ENCODE measurements at places on chromosomes 5 and 9.

- no peak for DNase-seq
Measured at GRCh38 chr9:130271473-130271872, 5.9 kb downstream of the HMCN2 start.

- DNase-seq: no peak
Measured at GRCh38 chr5:89129941-89130340, 247.0 kb upstream of the MEF2C start.

DNA sequence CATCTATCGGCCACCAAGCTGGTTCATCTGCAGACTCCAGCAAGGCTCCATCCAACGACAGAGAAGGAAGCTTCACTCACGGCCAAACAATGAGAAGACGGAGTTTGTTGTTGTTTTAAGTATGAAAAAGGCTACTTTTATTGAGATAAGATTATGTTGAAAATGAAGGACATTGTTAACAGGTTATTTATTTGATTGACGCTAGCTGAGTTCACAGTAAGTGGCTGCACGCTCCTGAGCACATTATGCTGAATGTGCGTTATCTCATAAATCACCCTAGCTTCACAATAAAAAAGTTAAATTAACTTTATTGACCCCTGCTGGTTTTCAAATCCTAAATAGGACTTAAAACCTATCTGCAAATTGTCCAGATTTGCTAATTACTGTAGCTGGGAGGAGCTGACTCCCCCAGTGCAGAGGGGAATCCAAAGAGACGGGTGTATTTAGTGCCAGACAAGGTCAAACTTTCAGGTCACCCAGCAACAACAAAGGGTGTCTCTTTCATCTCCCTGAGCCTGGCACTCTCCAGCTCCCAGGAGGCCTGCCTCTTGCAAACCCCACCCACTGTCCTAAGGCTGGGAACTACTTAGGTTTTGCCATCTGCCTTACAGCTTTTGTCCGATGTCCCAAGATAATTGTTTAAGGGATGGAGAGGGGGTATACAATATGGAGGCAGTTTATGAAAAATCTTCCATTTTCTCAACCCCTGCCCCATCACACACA, 129.2 kb downstream of the ZDHHC21 start:
- DNase-seq: no peak

DNA sequence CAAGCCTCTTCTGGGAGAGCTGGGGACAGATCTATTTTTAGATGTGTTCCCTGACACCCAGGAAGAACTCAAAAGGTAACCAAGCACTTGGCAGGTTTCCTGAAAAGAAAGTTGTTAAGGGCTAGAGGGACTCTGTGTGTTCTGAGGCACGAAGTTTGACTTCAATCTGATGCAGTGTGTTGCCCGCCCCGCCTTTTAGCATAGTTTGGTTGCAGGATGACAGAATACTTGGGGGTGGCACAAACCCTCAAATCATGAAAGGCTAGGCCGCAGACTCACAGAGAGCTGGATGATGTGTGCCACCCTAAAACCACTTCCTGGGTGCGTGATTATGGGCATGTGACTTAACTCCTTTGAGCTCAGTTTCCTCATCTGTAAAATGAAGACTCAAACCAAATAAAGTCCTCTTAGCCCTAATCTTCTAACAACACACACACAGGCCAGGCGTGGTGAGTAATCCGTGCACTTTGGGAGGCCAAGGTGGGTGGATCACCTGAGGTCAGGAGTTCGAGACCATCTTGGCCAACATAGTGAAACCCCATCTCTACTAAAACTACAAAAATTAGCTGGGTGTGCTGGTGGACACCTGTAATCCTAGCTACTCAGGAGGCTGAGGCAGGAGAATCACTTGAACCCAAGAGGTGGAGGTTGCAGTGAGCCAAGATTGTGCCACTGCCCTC, 12.8 kb upstream of the NDFIP1 start:
- peak; percentile 72 for DNase-seq

- no peak for DNase-seq
Measured at GRCh38 chr5:144467792-144468191, 297.1 kb downstream of the KCTD16 start.

GRCh38 chr5:38529955-38530646, 26.3 kb downstream of the LIFR start:
- DNase-seq: no peak

DNA sequence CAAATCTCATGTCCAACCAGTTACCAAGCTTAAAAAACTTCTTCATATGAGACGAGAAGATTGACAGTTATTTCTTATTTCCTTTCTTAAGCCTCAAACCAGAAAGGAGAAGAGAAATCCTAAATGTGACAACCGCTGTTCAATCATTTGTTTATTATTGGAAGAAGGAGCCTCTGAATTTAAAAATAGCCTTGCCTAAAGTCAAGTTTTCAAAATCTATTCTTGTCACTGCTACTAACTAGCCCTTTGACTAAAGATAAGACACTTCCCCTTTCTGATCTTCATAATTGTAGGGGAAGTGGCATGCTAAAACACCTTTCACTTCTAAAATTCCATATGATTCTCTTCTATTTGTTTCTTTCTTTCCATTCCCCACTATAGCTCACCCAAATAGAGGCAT, 106.2 kb upstream of the EMB start:
- no peak for DNase-seq

GRCh38 chr5:131389096-131389868, 125.4 kb downstream of the CDC42SE2 start:
- DNase-seq: no peak

GRCh38 chr9:27453860-27454553, 70.1 kb upstream of the IFNK start:
- DNase-seq: no peak

Measured in hematopoietic multipotent progenitor cell treated with erythropoietin and hydrocortisone succinate and interleukin-3 and kit ligand, for 8 days (in vitro differentiated cells).